ENCODE measurements at places on chromosomes 6 and 20. TPM values are rescaled to one million over a fixed set of nuclear protein-coding genes. Genes with fewer than 3 reads are reported as not detected.

SLC22A16 gene
- total RNA-seq = not detected

TAB2 gene
- total RNA-seq = 81.8 TPM

NRSN1 gene
- not detected for total RNA-seq

PI3 gene
- total RNA-seq = not detected

ID1 gene
- 73.7 TPM for total RNA-seq

MEI4 gene
- 0.54 TPM for total RNA-seq

HLA-DRB1 gene
- 1.5 TPM for total RNA-seq

HIVEP2 gene
- total RNA-seq = 17.0 TPM

ZSCAN23 gene
- 4.8 TPM for total RNA-seq

IRF4 gene
- not detected for total RNA-seq

KIAA0408 gene
- 19.6 TPM for total RNA-seq

NKX2-2 gene
- total RNA-seq = not detected

FOXF2 gene
- 0.61 TPM for total RNA-seq

PYGB gene
- total RNA-seq = 206 TPM

BPIFB2 gene
- total RNA-seq = not detected

IPCEF1 gene
- total RNA-seq = 0.16 TPM

C6orf15 gene
- total RNA-seq = 4.6 TPM

TSBP1 gene
- total RNA-seq = not detected

C20orf144 gene
- total RNA-seq = not detected

MTFR2 gene
- total RNA-seq = 1.3 TPM

TTK gene
- total RNA-seq = 3.3 TPM

SLC24A3 gene
- total RNA-seq = 0.79 TPM

GSS gene
- total RNA-seq = 44.6 TPM

SIRPB1 gene
- not detected for total RNA-seq

SLC17A3 gene
- total RNA-seq = not detected

All from astrocyte (in vitro differentiated cells and primary cell).